A549 (cell line): ENCODE measurements at places on chromosomes 1 and 21.
A peak's percentile ranks its signal among the peaks of the same experiment; 100 is the strongest.

DNA sequence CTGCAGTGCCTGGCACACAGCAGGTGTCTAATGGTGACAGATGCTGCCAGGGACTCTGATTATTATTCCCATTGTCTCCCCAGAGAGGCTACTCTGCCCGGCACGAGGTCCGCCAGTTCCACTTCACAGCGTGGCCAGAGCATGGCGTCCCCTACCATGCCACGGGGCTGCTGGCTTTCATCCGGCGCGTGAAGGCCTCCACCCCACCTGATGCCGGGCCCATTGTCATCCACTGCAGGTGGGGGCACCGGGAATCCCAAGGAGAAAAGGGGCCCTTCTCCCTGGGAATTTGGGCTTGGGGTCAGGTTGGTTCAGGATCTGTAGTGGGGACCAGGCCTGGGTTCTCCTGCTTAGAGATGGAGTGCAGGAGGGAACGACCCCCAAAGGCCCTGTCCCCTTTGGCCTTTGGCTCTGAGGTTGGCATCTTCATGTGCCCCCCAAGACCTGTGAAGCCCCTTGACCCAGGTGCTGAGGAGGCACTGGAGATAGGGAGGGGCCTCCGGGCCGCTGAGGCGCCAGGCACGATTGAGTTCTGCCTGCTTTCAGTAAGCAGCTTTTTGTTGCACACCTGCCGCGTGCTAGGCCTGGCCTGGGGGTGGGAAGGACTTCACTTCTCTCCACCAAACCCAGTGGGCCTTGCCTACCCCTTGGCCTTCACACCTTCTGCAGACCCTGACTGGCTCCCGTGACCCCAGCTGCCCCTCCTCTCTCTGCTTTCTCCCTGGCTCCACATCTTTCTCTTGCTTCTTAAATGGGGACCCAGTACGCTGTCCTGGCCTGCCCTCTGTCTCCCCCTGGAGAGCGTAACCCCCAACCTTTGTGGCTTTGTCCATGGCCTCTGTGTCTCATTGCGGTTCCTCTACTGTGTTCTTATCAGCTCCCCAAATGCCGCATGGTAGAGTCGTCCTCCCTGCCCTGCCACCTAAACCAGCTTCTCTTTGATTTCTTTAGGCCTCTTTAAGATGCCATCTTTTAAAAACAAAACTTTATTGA lies 76.4 kb downstream of the PTPRU start:
- DNase-seq: no peak

GRCh38 chr1:215001419-215002021 lies 81.0 kb upstream of the KCNK2 start:
- no peak for DNase-seq

- DNase-seq: no peak
Observed at GRCh38 chr1:145994391-145995120, 1.8 kb downstream of the TXNIP start.

DNA sequence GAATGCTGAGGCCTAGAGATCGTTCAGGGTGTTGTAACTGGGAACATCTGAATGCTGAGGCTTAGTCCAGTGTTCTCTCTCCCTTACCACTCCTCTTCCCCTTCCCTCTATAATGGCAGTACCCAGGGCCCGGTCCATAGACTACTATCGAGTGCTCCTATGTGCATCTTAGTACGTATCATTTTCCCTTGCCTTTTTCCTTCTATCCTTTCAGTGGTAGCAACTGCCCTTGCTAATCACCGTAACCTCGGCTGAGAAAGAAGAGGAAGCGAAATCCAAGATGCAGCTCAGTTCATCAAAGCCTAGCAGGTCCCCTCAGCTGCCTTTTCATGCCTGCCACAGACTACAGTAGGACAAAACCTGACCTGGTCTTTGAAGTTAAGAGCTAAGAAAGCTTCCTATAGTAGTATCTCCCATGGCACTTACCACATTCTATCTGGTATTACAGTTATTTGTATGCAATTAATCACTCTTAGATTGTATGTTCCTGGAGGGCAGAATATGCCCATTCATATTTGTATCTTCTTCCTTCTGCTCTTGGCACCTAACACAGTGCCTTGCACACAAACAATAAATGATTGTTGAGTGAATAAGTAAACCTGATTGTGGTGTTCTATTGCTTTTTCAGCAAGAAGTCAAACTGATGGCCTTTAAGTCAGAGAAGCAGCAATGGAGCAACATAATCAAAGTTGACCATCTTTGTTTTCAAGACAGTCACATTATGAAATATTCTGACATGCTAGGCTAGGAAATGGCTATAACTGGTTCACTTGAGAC lies 22.4 kb downstream of the CNIH4 start:
- no peak for DNase-seq

- DNase-seq: no peak
Observed at GRCh38 chr1:67969446-67969845, 81.0 kb downstream of the DIRAS3 start.

DNA sequence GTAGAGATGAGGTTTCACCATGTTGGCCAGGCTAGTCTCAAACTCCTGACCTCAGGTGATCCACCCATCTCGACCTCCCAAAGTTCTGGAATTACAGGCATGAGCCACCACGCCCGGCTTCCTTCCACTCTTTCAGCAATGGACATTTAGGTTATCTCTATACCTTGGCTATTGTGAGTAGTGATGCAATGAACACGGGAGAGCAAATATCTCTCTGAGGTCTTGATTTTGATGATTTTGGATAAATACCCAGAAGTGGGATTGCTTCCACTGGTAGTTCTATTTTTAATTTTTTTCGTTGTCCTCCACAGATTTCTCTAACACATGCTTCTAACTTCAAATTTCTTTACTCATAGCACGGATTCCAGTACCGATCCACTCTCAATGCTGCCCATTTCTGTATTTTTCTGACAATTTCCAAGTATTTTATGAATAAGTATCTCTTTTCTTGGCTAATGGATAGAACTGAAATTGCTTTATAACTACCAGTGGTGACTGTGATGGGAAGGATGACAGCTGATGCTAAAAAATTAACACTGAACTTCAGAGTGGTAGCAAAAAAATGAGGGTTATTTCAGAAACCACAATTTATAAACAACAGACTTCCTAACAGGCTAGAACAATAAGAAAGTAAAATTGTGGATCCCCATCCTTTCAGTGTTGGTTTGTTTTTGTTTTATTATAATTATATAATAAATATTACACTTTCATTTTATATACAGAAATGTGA lies 327.5 kb upstream of the RUNX1 start:
- DNase-seq: no peak

DNA sequence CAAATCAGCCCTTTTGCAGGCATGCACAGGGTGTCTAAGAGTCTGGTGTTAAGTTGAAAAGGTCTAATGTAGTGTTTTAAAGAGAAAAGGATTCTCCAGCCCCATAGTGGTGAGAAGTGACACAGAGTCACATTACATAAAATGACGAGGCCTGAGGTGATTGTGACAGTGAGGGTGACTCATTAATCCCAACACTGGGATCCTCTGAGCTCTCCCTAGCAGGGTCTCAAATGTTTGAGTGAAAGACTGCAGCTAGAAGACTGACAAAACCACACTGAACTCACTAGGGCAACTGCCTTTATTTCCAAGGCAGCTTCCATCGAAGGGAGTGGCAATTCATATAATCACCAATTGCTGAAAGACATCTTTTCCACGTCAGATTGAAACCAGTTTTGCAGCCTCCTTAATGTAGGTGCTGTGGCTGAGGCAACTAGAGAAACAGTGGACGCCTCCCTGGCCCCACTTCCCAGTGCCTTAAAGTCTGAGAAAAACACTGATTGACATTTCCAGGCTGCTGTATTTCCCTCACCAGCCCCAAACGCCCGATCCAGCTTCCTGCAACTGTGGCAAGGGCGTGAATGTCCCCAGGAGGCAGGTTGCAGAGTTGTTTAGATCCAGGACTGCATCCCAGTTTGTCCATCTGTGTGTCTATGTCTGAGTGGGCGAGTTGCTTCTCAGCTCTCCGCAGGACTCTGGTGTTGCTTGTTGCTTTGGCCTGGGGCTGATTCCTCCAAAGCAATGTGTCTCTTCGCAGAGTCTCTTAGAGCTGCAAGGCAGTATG lies 81.4 kb downstream of the RUNX1 start:
- no peak for DNase-seq

- DNase-seq: no peak
Observed at GRCh38 chr1:76303340-76303717, 228.8 kb downstream of the ST6GALNAC3 start.

- DNase-seq: no peak
Observed at GRCh38 chr1:229709500-229710013, 83.5 kb downstream of the URB2 start.

GRCh38 chr1:193929374-193930033 lies 743.1 kb upstream of the B3GALT2 start:
- DNase-seq: no peak

- no peak for DNase-seq
Observed at GRCh38 chr1:185965870-185966269, 231.7 kb downstream of the HMCN1 start.

- DNase-seq: no peak
Observed at GRCh38 chr1:46489169-46489637, 433 bp upstream of the DMBX1 start.

GRCh38 chr1:81832573-81832972 lies 31.8 kb downstream of the ADGRL2 start:
- no peak for DNase-seq

DNA sequence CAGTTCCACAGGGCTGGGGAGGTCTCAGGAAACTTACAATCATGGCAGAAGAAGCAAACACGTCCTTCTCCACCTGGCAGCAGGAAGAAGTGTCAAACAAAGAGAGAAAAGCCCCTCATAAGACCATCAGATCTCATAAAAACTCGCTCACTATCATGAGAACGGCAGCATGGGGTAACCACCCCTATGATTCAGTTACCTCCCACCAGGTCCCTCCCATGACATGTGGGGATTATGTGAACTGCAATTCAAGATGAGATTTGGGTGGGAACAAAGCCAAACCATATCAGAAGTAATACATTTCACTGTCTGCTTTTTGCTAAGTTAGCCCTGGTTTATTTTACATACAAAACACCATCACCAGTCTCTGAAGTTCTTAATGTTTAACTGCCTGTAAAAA lies 68.5 kb downstream of the RBM11 start:
- no peak for DNase-seq

DNA sequence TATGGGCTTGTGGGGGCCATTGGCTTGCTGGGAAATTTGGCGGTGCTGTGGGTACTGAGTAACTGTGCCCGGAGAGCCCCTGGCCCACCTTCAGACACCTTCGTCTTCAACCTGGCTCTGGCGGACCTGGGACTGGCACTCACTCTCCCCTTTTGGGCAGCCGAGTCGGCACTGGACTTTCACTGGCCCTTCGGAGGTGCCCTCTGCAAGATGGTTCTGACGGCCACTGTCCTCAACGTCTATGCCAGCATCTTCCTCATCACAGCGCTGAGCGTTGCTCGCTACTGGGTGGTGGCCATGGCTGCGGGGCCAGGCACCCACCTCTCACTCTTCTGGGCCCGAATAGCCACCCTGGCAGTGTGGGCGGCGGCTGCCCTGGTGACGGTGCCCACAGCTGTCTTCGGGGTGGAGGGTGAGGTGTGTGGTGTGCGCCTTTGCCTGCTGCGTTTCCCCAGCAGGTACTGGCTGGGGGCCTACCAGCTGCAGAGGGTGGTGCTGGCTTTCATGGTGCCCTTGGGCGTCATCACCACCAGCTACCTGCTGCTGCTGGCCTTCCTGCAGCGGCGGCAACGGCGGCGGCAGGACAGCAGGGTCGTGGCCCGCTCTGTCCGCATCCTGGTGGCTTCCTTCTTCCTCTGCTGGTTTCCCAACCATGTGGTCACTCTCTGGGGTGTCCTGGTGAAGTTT lies 550 bp downstream of the RXFP4 start:
- DNase-seq: no peak

- no peak for DNase-seq
Observed at GRCh38 chr1:88188038-88188437, 496.0 kb upstream of the PKN2 start.

DNA sequence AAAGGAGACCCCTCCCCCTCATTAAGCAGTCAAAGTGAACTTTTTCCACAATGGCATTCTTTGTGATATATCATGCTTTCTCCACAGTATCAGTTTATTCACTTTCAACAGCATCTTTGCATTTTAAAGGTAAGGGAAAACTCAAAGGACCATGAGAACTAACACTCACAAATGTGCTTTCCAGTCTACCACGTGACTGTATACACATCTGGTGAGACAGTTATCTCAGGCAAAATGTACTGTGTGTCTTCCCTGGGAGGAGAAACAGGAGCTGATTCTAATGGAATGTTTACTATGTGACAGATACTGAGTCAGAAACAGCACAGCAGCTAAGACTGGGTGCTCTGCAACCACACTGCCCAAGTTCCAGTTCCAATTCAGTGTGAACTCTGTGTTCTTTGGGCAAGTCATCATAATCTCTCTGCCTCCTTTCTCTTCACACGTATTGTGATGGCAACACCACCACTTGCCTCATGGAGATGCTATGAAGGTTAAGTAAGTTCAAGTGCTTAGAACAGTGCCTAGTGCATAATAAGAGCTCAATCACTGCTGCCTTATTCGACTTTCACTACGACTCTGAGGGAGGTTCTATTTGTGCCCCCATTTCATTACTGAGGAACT lies 79.0 kb downstream of the SLC45A1 start:
- DNase-seq: peak; percentile 36

DNA sequence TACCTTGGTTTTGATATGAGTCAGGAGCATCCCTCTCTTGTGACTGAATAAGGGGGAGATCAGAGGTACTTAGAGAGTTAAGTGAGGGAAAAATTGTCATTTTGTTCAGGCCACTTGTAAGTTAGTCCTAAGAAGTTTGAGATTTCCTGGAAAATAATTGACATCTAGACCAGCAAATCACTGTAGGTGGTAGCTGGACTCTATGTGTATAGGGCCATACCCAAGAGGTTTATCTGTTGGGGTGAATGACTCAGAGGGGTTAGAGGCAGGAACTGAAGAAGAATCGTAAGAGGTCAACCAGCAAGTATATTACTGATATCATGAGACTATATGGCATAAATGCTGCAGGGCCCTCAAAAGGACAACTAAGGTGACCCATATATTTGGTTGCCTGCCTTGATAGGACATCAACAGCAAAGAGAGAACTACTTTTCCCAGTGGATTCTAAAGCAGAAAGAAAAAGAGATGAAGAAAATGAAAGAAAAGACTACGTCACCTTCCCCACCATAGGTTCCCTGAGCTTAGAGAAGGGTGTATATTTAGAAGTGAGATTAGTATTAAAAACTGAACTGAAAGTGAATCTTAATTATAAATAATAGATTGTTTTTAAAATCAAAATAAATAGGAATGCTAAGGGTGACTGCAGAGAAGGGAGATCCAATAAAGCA lies 8.0 kb upstream of the RNPC3 start:
- DNase-seq: no peak

- DNase-seq: no peak
Observed at GRCh38 chr1:234398849-234399381, 25.7 kb downstream of the COA6 start.

GRCh38 chr1:67889466-67889865 lies 56.2 kb upstream of the GNG12 start:
- no peak for DNase-seq

DNA sequence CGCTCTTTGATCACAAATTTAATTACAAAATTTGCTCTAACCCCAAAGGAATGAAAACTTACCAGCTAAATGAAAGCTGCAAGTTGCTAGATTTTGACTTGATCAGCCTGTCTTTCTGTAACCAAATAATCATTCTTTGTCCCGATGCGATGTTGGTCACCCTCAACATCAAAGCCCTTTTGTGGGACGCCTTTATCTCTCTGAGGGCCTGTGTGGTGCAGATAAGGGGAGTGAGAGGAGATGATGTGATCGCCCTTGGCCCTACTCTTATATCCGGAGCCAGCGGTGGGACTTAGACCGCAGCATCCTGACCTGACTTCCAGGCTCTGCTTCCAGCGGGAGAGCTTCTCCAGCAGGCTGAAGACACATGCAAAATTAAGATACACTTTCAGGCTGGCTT lies 19.3 kb upstream of the UMODL1 start:
- DNase-seq: no peak
